ENCODE measurements at places on chromosomes 7 and 10.
A peak's percentile ranks its signal among the peaks of the same experiment; 100 is the strongest.

GRCh38 chr10:132021504-132022143, 39.9 kb upstream of the BNIP3 start:
- no peak for DNase-seq

DNA sequence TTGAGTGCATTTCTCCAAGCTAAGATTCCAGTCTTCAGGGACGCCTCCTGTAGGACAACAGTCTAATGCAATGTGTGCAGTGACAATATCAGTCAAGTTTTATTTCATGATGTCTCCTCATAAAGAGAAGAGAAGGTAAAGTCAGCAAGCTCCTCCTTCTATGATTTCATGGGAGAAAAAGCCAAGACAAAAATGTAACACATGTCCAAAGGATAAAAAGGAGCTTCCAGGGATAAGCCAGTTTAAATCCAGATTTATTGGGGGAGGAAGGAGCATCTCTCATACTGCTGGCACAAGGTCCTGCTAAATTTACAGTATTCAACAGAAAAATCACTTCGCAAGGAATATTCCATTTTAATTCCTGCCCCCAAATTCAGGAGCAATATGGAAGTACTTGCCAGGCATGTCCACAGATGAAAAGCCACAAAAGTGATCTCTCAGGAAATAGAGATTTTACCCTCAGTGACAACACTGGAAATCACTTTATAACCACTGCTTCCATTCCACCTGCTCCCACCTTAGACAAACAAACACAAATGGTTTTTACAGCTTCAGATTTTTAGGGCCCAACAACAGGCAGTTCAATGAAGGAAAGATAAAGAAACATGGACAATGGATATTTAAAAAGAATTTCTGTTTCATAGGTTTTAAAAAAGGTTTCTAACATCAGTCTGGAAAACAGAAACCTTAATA, 677.5 kb upstream of the C7orf33 start:
- DNase-seq: no peak

DNA sequence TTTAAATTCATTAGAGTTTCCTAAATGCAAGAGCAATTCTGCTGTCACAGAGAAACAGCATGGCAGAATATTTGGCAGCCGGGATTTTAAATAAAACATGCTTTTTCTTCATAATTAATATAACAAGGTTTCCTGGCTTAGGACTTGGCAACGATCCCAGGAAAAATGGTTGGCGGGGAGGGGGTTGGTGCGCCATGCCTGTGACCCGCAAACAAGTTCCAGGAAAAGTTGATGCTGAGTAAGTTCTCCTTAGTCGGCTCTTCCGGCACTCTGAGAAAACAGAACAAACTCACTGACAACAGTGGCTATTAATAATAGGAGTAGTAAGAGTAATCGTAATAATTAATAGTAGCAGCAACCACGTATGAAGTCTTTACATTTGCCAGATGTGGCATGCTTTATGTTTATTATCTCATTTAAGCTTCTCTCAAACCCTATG, 4.6 kb downstream of the HABP2 start:
- DNase-seq: no peak

GRCh38 chr10:5645944-5646617, 20.3 kb downstream of the ASB13 start:
- no peak for DNase-seq

GRCh38 chr7:30594048-30594539, 584 bp upstream of the GARS1 start:
- no peak for DNase-seq

GRCh38 chr10:122162671-122163173, 108.4 kb upstream of the BTBD16 start:
- DNase-seq: no peak

DNA sequence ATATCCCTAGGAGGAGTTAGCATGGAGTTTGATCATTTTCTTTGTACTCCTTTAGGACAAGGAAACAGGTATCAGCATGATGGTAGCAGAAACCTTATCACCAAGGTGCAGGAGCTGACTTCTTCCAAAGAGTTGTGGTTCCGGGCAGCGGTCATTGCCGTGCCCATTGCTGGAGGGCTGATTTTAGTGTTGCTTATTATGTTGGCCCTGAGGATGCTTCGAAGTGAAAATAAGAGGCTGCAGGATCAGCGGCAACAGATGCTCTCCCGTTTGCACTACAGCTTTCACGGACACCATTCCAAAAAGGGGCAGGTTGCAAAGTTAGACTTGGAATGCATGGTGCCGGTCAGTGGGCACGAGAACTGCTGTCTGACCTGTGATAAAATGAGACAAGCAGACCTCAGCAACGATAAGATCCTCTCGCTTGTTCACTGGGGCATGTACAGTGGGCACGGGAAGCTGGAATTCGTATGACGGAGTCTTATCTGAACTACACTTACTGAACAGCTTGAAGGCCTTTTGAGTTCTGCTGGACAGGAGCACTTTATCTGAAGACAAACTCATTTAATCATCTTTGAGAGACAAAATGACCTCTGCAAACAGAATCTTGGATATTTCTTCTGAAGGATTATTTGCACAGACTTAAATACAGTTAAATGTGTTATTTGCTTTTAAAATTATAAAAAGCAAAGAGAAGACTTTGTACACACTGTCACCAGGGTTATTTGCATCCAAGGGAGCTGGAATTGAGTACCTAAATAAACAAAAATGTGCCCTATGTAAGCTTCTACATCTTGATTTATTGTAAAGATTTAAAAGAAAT, 4.8 kb downstream of the BAMBI start:
- no peak for DNase-seq

DNA sequence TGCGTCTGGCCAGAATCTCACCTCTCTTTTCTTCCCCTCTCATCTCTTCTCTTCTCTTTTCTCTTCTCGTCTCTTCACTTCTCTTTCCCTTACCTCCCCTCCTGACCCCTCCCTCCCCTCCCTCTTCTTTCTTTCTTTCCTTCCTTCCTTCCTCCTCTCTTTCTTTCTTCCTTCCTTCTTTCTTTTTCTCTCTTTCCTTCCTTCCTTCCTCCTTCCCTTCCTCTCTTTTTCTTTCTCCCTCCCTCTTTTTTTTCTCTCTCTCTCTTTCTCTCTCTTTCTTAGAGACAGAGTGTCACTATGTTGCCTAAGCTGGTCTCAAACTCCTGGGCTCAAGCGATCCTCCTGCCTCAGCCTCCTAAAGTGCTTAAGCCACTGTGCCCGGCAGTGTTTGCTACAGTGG, 4.6 kb upstream of the GTF2IRD1 start:
- DNase-seq: no peak

DNA sequence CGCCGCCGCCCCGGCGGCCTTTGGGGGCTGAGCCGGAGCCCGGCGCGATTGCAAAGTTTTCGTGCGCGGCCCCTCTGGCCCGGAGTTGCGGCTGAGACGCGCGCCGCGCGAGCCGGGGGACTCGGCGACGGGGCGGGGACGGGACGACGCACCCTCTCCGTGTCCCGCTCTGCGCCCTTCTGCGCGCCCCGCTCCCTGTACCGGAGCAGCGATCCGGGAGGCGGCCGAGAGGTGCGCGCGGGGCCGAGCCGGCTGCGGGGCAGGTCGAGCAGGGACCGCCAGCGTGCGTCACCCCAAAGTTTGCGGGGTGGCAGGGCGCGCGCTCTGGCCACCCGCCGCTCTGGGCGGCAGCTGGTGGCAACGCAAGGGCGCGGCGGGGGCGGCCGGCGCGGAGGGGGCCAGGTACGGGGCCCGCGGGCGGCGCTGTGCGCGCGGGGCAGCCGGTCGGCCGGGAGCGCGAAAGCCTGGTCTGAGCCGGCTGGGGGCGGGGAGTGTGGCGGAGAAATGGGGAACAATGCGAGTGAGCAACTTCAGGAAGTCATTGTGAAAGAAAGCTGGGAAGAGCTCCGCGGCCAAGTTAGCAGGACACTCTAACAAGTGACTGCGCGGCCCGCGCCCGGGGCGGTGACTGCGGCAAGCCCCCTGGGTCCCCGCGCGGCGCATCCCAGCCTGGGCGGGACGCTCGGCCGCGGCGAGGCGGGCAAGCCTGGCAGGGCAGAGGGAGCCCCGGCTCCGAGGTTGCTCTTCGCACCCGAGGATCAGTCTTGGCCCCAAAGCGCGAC, at the start of gene IKZF1:
Gene IKZF1 (plus strand): TSS at position 588 of the 782 bp plus-strand sequence. CDS start 14,346 bp downstream, outside the sequence.
- DNase-seq: no peak

DNA sequence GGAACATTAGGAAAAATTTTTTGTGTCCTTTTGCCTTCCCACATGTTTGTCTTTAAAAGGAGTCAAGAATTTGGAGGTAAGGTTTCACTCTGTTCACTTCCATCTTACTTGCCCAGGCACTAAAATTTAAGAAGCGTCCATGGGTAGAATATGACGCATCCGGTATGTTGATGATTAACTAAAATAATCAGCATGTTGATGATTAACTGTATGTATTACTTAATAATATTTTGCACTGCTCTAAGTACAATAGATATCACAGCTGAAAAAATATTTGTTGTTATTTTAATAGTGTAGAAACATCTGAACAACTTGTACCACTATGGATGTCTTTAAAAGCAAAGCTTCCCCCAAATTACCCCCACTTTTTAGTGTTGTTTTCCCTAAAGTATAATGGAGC, 11.5 kb downstream of the ANKRD22 start:
- DNase-seq: no peak

DNA sequence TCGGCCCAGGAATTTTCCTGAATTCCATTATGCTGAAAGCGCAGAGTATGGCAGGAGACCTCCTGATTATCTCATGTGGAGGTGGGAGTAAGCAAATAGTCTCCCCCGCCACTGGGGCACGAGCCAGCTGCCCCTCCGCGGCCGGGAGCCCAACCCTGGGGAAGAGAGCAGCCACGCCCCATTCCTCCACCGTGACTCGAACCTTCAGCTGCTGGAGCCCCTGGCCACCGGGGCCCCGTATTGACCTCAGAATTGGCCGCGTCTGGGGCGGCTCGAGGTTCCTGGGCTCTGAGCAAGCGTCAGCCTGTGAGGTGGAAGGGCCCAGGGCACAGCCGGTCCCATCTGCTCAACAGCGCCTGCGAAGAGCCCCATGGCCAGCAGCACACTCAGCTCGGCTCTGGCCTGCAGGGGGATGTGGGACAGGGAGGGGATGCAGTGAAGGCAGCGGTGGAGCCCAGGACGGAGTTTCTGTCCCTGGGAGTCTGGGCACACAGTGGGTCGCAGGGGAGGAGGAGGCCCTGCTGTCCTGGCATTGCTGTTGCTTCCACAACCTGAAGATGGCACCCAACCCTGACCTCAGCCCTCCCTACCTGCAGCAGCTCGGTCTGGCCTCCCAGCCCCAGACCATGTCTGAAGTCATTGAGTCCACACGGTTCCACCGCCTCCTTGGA, 97.8 kb downstream of the CHST15 start:
- peak; percentile 55 for DNase-seq

DNA sequence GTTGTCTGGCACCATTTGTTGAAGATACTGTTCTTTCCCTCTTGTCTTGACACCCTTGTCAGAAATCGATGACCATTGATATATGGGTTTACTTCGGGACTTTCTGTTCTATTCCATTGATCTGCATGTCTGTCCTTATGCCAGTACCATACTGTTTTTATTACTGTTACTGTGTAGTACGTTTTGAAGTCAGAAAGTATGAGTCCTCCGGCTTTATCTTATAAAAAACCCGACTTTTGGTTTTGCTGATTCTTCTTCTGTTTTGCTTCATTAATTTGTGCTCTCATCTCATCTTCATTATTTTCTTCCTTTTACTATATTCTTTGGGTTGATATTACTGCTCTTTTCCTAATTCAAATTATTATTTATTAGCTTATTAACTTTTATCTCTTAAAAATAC, 52.4 kb downstream of the MAPK8 start:
- DNase-seq: no peak

All from AG04450 (cell line).